ENCODE measurements at places on chromosomes 11 and 22.

GRCh38 chr22:35746248-35746647 lies 28.6 kb downstream of the APOL5 start:
- DNase-seq, result no peak

GRCh38 chr11:73760135-73760678 lies 667 bp downstream of the RAB6A start:
- DNase-seq, result no peak

DNA sequence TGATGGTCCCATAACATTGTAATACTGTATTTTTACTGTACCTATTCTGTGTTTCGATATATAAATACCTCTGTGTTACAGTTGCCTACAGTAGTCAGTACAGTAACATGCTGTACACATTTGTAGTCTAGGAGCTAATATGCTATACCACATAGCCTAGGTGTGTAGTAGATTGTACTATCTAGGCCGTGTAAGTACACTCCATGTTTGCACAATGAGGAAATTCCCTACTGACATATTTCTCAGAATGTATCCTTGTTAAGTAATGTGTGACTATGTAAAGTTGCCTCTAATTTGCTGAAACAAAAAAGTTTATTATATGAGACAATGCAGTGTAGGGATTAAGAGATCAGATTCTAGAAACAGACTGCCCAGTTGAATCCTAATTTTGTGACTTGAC lies 21.3 kb downstream of the CAPRIN1 start:
- DNase-seq, result no peak

GRCh38 chr22:30297991-30298701 lies 8.8 kb upstream of the CASTOR1 start:
- no peak for DNase-seq

DNA sequence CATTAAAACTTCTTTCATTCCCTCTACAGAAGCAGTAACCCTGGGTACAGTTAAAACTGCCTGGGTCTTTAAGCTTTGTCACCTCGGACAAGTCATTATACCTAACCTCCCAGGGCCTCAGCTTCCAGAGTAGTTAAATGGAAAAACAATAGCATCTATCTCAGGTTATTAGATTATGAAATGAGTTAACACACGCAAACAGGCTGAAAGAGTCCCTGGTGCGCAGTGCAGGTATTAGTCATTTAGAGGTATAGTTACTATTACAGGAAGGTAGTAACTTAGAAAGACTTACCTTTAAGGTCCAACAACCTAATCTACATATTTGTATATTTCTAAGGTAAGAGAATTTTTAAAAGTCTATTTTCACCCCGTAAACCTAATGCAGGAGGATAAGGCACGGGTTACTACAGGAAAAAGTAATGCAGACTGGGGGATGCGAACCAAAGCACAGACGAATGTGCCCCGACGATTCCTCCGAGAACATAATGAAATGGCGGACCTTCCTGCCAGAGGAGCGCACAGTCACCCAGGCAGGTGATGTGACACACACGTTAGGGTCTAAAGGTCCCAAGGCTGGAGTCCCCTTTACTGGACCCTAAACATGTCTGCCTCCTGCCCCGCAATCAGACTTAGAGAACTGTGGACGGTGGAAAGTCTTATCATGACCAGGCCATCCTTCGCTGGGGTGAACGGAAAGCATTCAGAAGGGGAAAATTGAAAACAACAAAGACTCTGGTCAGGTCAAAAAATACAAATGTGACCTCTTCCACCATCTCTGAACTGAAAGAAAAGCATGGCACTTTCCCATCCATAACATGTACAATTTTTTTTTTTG lies 1.3 kb downstream of the NAP1L4 start:
- DNase-seq, result no peak

GRCh38 chr11:86938203-86938899 lies 16.8 kb downstream of the FZD4 start:
- DNase-seq, result no peak

DNA sequence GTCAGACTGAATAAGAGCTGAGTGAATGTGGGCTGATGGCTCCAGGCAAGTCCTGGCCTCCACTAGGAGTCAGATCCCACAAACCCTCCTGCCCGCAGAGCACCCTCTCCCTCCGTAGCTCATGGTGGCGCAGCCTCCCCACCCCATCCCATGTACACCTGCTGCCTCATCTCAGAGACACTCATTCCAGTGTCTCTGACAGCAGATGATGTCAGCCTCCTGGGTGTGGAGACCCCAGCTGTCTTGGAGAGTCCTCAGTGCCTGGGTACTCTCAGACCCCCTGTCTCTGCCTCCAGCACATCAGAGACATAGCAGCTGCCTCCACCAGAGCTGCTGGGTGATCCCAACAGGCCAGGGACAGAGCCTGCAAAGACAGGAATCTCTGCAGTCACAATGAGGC lies 9.5 kb downstream of the IGLL5 start:
- DNase-seq, result no peak

DNA sequence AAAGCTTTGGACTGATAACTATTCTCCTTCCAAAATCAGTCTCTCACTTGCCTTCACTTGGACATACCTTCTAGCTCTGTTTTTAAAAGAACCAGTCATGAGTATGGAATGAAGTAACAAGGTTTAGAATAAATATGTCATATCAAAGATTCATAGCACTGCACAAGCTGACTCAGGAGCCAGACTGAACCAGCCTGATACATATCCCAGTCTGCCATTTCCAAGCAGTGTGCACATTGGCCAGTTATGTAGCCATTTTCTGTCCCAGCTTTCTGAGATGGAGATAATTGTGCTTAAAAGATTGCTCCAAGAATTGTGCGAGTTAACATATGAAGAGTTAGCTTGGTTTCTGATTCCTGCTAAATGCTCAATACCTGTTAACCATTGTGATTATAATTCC lies 311.3 kb downstream of the C11orf87 start:
- DNase-seq, result no peak

- no peak for DNase-seq
Measured at GRCh38 chr11:132332521-132332920, 962.1 kb downstream of the NTM start.

GRCh38 chr11:113278925-113279324 lies 35.5 kb upstream of the TTC12 start:
- DNase-seq, result no peak

DNA sequence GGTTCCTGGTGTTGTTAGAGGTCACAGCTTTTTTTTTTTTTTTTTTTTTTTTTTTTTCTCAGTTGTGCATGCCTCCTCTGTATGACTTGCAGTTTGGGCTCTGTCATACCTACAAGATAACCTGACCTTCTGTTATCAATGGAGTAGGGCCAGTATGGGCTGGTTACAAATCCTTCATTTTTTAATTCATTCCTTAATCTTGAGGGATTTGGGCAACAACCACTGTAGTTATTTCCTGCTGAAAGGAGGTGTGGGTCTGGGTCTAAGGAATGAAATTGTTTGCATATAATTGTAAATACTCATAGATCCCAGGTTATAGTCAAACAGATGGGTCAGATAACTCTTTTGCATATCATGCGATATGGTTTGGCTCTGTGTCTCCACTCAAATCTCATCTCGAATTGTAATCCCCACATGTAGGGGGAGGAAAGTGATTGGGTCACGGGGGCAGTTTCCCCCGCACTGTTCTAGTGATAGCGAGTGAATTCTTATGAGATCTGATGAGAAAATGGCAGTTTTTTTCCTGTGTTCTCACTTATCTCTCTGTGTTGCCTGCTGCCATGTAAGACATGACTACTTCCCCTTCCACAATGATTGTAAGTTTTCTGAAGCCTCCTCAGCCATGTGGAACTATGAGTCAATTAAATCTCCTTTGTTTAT lies 14.1 kb upstream of the GLYAT start:
- DNase-seq, result no peak

DNA sequence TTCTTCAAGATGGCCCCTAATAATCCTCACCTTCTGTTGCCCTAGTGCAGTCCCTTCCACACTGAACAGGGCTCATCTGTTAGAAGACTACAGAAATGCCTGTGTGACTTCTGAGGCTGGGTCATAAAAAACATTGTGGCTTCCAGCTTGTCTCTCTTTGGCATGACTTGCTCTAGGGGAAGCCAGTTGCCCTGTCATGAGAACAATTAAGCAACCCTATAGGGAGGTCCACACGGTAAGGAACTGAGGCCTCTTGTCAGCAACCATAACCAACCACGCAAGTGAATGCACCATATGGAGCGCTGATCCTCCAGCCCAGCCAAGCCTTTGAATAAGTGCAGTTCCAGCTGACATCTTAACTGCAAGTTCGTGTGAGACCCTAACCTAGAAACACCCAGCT lies 2.6 kb downstream of the LIPT2 start:
- no peak for DNase-seq

GRCh38 chr22:44620129-44620840 lies 81.7 kb upstream of the PRR5 start:
- DNase-seq, result no peak

DNA sequence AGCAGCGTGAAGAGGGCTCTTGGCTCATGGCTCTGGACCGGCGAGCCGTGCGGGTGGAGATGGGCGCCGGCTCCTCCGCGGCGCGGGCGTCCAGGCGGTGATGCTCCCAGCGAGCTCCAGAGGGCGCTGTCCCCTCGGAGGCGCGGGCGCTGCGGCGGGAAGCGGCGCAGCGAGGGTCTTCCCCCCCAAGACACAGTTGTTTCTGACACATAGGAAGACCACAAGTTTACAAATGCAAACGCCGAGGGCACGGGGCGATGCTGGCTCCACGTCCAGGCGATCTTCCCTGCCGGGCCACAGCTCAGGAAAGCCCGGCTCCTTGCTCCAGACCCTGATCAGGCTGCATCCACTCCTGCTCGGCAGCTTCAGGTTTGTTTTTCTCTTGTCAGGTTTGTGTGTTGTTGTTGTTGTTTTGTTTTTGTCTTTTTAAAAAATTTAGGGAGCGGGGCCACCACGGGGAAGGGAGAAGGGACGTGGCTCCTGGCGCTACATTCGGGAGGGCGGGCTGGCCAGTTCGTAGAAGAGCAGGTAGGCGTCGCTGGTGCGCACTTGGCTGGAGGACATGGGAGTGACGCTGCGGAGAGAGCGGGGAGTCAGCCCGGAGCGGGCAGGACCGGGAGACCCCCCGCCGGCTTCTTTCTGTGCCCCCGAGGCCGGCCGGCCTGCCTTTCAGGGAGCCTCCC lies 10.0 kb upstream of the MFRP start:
- no peak for DNase-seq

- no peak for DNase-seq
Measured at GRCh38 chr11:105720096-105720495, 110.2 kb downstream of the GRIA4 start.

DNA sequence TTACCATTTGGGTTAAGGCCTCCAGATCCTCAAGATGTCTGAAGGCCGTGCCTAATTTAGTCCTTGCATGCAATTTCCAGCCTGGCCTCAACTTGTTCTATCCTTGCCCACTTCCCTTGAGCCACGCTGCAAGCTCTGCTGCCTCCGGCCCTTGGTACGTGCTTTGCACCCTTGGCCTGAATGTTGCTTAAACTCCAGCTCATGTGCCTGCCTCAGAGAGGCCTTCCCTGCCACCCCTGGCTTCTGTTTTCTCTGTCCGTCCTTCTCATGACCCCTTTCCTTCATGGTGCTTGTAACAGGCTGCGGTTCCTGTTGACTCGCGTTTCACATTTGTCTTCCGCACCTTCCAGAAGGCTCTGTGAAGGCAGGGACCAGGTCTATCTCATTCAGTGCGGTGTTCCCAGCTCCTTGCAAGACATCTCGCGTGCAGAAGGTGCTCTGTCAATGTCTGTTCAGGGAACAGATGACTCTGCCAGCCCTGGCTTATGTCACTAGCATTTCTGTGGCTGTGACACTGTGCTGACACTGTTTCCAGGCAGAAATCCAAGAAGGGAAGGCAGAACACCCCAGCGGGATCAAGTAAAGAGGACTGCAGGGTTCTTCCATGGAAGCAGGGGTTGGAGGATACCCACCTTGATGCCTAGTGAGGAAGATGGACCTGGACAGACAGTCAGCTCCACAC lies 61.8 kb downstream of the FBLN1 start:
- no peak for DNase-seq

DNA sequence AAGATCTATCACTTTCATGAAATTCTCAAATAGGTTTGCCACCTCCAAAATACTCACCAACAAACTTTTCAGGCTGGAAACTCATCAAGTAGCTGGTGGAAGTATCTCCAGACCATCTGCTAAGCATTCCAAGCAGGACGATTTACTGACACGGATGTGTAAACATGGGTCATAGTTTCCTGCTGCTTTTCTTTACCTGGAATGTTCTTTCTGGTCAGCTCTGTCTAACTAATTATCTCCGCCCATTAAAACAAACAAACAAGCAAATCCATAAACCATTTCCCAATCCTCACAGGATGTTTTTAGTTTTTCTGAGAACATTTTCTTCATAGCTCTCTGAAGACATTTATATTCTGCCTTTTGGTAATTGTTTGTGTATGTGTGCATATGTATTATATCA lies 397.0 kb downstream of the METTL15 start:
- DNase-seq, result no peak

GRCh38 chr11:3712274-3712673 lies 41.1 kb upstream of the CHRNA10 start:
- DNase-seq, result no peak

- DNase-seq, result no peak
Measured at GRCh38 chr11:72418834-72419560, 15.3 kb downstream of the CLPB start.

- no peak for DNase-seq
Measured at GRCh38 chr11:15097411-15097810, 17.3 kb upstream of the INSC start.

- no peak for DNase-seq
Measured at GRCh38 chr11:96062134-96062533, 138.2 kb upstream of the MTMR2 start.

DNA sequence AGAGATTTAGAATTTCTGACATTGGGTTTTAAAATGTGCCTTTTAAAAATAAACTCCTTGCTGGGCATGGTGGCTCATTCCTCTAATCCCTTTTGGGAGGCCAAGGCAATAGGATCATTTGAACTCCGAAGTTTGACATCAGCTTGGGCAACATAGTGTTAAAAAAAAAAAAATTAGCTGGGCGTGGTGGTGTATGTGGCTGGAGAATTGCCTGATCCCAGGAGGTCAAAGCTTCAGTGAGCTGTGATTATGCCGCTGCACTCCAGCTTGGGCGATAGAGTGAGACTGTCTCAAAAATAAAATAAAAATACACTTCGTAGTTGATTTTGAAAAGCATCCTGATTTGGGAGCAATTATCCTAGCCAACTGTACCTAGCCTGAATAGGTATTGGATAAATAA lies 3.4 kb upstream of the APLP2 start:
- DNase-seq, result no peak

DNA sequence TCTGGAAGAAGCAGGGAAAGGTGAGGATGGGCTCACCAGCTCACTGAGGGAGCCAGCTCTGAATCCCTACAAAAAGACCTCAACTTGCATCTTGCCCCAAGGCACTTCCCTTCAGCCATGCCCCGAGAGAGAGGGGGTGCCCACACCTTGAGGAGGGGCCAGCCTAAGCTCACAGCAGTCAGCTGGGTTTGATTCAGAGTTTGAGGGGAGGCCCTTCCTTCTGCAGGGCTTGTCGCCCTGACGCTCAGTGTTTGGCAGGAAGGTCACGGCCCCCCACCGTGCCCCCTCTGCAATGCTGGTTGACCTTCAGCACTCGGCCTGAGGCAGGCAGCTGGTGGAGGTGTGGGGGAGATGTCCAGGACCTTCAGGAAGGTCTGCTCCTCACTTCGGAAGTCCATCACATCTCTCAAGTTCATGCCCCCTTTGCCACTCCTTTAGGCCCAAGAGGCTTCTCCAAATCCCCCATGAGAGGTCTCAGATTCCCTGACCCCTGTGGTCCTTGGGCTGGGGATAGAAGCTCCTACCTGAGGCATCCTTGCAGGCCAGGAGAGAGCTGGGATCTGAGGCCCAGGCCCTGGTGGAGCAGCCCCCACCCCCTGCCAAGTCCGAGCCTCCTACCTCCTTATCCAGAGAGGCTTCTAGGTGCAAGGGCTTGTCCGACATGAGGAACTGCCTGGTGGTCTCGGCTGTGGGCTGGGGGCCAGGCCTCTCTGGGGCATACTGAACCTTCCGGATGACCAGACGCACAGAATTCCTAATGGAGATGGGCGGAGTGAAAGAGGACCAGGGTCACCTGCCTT lies 37.6 kb downstream of the TPBGL start:
- DNase-seq, result no peak
